ENCODE measurements at places on chromosomes 13 and 19. TPM values are rescaled to one million over a fixed set of nuclear protein-coding genes. Genes with fewer than 3 reads are reported as not detected.

- no peak overlapping the region for H3K27ac ChIP-seq
- DNase-seq: no peak
- no peaks in the 10 kb centered on the region for H3K4me1 ChIP-seq
- no peaks in the 10 kb centered on the region for H3K27me3 ChIP-seq
- H3K36me3 ChIP-seq: peaks cover 24% of the 10 kb centered on the region
Observed at GRCh38 chr13:27076421-27076820, 95.2 kb downstream of the USP12 start.

DNA sequence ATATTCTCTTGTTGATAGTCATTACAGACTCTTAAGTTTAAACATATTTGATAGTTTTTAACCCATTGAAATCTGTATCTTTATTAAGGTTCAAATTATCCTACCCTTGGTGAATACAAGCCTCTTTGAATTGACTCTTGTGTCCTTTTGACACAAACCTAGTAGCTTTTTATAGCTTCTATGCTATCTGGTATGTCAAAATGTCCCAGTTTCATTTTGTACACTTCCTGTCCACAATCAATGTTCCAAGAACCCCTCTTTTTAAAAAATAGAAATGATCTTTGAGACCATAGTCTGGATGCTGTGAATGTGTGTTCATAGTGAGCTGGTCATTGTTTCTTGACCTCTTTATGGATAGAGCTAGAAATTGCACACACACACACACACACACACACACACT, 39.2 kb upstream of the FGF14 start:
- no peak for DNase-seq
- no peaks in the 10 kb centered on the region for H3K27me3 ChIP-seq
- no peak overlapping the region for H3K27ac ChIP-seq
- peaks cover 4% of the 10 kb centered on the region for H3K4me1 ChIP-seq

DNA sequence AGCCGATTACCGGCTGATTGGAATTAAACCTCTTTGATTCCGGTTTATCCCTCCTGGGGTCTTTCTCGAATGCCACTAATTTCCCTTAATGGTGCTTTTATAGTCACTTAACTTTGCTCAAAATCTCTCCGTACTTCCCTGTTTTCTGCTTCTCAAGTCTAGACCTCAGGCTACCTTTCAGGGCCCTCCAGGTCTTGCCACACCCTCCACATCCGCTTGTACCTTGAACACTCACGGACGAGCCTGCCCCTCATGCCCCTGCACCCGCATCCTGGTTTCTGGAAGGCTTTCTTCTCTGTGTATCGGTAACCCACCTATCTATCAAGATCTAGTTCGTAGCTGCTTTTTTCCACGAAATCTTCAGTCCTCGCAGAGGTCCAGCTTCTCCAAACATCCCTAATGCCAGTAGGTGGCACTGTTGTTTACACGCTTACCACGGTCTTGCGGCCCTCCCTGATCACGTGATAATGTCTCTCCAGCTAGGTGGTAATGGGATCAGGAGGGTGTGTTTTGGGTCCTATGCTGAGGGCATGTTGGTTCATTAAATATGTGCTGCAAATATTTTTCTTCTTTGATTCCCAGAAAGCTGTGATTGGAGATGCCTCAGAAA, 13.8 kb downstream of the ATP12A start:
- no peak overlapping the region for H3K27ac ChIP-seq
- DNase-seq: no peak
- H3K4me1 ChIP-seq: no peaks in the 10 kb centered on the region
- no peaks in the 10 kb centered on the region for H3K36me3 ChIP-seq
- no peak overlapping the region for H3K4me3 ChIP-seq
- peaks cover 49% of the 10 kb centered on the region for H3K27me3 ChIP-seq

Gene PALM3
- not detected for total RNA-seq

Gene PSG2
- total RNA-seq: 0.51 TPM

DNA sequence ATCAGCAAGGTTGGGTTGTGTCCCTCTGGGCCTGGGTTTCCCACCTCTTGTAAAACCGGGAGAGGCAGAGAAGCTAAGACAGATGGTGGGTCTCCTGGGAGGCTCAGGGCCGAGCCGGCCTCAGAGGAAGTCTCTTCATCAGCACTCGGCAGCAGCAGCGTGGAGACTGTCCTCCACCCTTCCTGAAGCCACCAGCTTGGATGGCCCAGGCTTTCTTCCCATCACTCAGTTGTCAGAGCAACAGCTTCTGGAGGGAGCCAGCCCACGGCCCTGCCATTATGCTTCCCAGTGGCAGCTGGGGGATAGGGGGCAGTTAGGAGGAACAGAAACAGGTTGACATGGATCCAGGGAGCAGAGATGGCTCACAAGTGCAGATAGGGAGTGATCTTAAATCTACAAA, 191.0 kb downstream of the KATNAL1 start:
- H3K27me3 ChIP-seq: peaks cover 4% of the 10 kb centered on the region
- DNase-seq: no peak
- H3K36me3 ChIP-seq: no peaks in the 10 kb centered on the region
- H3K27ac ChIP-seq: no peak overlapping the region
- no peak overlapping the region for H3K4me3 ChIP-seq

Gene RNF225
- 13.7 TPM for total RNA-seq

- H3K4me1 ChIP-seq: no peaks in the 10 kb centered on the region
- no peak overlapping the region for H3K27ac ChIP-seq
- DNase-seq: no peak
- H3K27me3 ChIP-seq: no peaks in the 10 kb centered on the region
- no peaks in the 10 kb centered on the region for H3K36me3 ChIP-seq
Observed at GRCh38 chr13:93690139-93690538, 463.5 kb downstream of the GPC6 start.

DNA sequence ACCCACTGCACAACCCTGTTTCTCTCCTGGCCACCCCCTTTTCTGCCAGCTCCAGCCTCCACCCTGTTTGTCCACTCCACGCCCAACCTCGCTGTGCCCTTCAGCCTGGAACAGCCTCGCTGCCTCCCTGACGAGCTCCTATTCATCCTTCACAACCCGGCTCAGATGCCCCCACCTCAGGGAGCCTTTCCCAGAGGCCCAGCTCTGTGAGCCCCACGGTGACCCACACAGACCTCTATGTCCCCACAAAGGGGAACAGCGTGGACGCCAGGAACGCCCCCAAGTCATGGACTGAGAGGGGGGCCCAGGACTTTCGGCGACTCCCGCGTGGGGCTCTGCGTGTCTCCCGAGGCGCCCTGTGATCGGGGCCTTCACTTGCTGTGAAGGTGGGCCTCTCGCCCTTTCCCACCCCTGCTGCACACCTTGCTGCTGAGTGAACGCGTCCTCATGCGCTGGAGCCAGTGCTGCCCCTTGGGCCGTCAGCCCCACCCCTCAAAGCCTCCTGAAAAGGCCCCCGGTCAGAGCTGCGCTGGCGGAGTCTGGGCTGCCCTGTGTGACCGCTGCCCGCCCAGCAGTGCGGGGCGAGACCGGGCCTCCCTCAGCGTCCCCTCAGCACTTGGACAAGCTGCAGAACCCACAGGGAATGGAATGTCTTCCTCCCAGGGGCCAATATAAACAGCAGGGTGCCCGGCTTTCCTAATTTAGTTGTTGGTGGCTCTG, 40.0 kb downstream of the ADPRHL1 start:
- H3K36me3 ChIP-seq: no peaks in the 10 kb centered on the region
- no peak for DNase-seq

Gene TRPM4
- 45.2 TPM for total RNA-seq

DNA sequence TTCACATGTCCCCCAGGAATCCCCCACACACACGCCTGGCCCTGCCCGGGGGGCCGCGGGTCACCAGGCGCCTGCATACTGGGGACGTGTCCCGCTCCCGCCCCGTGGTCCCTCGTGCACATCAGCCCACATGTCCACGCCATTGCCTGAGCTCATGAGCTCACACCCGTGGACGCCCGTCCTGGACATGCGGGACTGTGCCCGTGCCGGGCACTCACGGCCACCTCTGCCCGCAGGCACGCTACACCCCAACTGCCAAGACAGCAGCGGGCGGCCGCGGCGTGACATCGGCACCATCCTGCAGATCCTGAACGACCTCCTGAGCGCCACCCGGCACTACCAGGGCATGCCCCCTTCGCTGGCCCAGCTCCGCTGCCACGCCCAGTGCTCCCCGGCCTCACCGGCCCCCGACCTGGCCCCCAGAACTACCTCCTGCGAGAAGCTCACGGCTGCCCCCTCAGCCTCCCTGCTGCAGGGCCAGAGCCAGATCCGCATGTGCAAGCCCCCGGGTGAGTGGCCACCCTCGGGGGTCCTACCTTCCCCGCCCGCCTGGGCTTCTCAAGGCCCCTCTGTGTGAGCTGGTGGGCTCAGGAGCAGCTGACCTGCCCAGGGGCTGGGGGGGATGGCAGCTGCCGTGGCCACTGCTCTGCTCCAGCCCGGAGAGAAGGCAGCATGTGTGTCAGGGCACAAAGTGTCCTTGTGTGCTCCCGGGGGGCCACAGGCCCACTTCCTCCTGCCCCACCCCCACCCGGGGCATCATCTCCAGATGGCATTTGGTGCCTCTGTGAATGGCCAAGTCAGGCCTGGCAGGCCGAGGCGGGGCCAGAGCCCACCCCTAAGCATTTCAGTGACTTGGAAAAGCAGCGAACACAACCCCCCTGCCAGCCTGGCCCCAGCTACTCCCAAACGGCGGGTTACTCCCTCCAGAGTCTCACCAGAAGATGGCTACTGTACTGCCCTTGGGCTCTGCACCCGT, 7.1 kb downstream of the MIDN start:
- H3K36me3 ChIP-seq: peaks cover 60% of the 10 kb centered on the region
- H3K4me1 ChIP-seq: peaks cover 90% of the 10 kb centered on the region
- peak overlapping the region; percentile 99 for H3K27ac ChIP-seq
- no peak for DNase-seq
- H3K27me3 ChIP-seq: no peaks in the 10 kb centered on the region

Gene CPAMD8
- 5.4 TPM for total RNA-seq

Gene ZNF439
- 8.9 TPM for total RNA-seq

DNA sequence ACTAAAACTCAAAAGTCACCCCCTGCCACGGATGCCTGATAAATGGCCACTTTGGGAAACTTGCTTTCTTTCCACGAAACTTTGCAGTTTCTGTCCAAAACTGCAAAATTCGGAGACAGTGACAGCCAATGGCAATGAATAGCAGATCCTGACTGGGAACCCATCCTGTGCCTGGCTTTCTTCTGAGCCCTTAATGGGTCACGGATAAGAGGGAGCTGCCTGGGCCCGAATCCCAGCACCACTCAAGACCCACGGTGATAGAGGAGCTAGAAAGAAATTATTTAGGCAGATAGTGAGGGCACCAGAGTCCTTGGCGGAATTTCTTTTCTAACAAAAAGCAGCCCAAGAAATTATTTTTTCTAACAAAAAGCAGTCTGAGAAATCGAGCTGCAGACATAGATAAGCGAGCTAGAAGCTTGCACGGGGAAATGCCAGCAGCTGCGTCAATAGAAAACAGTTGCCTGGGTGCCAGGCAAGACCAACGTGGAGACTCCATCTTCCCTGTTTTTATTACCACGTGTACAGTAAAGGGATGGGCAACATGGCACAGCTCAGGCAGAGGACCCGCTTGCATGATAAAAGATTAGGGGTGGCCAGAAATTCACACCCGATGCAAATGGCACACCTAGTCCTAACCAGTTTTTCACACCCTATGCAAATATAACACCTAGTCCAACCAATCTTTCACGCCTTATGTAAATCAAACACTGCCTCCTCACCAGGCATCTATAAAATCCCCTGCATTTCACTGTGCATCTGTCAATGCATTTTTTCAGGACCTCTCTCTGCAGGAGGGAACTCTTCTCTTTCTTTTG, 7.1 kb upstream of the HSH2D start:
- H3K4me1 ChIP-seq: no peaks in the 10 kb centered on the region
- no peak for DNase-seq
- H3K27ac ChIP-seq: no peak overlapping the region
- H3K4me3 ChIP-seq: no peak overlapping the region

Gene ZNF154
- 1.3 TPM for total RNA-seq

DNA sequence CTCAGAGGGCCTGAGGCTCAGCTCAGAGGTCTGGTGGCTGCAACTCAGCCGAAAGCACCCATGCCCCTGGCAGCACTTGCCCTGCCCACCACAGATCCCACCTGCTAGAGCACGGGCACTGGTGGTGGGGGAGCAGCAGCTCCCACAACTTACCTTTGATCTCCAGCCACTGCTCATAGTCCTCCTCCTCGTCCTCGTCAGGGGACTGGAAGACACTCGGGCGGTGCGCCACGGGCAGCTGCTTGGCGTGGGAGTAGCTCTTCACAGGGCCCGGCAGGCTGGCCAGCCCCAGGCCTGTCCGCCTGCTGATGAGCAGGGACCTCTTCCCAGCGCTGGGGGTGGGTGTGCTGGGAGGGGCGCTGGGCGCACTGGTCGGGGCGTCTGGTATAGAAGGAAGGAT, 14.6 kb downstream of the SUGP1 start:
- no peaks in the 10 kb centered on the region for H3K27me3 ChIP-seq
- no peak overlapping the region for H3K4me3 ChIP-seq
- H3K4me1 ChIP-seq: no peaks in the 10 kb centered on the region
- H3K36me3 ChIP-seq: peaks cover 97% of the 10 kb centered on the region

DNA sequence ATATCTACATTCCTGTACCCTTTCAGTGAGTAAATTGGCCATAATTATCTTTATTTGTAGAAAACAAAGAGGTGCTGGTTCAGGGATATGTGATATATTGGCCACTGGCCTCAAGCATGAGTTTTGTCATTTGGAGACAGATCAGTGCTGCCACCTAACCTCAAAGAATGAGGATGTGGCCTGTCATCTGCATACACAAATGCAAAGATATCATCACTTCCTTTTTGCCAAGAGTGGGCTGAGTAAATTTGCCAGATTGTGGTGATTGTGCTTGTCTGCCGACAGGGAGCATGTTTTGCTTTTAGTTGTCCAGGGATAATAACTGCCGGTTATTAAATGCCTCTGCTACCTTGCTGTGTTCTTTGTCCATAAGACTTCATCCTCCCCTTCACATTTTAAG, 44.2 kb downstream of the WASF3 start:
- H3K27ac ChIP-seq: no peak overlapping the region
- H3K27me3 ChIP-seq: no peaks in the 10 kb centered on the region
- no peak for DNase-seq
- no peaks in the 10 kb centered on the region for H3K36me3 ChIP-seq
- H3K4me1 ChIP-seq: peaks cover 23% of the 10 kb centered on the region

DNA sequence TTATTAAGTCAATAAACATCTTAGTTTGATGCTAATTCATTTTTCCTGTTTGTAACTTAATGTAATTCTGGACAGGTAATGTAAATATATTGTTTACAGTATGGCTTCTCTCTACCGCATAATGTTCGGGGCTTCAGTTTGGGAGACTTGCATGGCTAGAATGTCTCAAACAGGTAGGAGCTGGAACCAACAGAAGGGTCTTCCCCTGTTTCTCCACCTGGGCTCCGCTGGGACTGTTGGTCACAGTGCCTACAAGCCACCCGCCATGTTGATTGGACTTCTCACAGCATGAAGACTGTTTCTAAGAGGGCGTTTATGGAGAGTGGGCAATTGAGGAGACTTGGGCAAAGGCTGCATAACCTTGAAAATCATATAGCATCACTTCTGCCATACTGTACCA, 148.6 kb downstream of the UFM1 start:
- H3K4me3 ChIP-seq: no peak overlapping the region
- H3K4me1 ChIP-seq: no peaks in the 10 kb centered on the region
- DNase-seq: no peak
- no peaks in the 10 kb centered on the region for H3K27me3 ChIP-seq
- H3K27ac ChIP-seq: no peak overlapping the region

Gene POLR2E
- 142 TPM for total RNA-seq
